ENCODE measurements at places on chromosomes 12 and 14.

DNA sequence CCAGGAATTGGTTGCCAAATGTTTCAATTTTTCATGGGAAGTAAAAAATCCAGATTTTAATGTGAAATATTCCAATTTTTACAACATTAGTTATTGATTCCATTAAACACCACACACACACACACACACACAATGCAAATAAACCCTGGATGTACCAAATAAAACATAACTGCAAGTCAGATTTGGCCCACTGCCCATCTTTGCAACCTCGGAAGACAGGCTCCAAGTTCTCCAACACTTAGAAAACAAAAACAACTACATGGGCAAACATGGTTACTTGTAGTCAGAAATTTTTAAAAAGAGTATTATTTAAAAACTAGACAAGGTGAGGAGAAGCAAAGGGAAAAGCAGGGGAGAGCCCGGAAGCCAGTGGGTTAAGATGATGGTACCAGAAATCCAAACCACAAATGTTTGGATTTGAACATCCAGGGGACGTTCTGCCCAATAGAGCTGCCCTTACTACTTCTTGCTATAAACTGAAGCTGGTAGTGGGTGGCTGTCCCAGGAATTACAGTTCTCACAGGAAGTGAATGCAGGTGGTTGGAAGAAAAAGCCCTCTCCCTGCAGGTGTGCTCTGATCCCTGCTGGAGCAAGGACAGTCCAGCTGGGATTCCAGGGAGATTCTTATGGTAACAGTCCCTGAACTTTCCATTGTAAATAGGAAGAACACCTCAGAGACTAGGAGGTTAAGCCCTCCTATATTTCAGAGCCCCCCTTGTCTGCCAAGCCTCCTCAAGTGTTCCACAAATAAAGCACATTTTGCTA lies 111.7 kb downstream of the SLC25A21 start:
- DNase-seq, result no peak

- no peak for DNase-seq
Observed at GRCh38 chr12:104026841-104027599, 23.0 kb downstream of the GLT8D2 start.

- DNase-seq, result peak; percentile 89
Observed at GRCh38 chr12:75660107-75660530, 148.7 kb upstream of the KRR1 start.

- peak; percentile 6 for DNase-seq
Observed at GRCh38 chr12:2645460-2645859, 149.3 kb upstream of the FKBP4 start.

DNA sequence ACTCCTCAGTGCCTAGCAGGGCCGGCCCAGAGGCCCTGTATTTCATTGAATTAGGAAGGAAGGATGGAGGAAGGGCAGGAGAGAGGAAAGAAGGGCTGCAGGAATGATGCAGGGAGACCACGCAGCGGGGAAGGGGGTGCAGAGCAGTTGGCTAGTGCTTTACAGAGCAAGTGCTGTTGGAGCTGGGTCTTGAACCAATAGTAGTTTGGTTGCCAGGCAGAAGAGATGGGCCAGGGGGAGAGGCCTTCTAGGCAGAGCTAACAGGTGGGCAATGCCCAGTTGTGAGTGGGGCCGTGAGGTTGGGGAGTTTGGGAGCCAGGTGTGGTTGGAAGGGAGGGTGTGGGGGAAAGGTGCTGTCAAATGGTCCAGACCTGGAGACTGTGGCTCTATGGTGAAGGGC lies 39.1 kb upstream of the SRSF5 start:
- no peak for DNase-seq

DNA sequence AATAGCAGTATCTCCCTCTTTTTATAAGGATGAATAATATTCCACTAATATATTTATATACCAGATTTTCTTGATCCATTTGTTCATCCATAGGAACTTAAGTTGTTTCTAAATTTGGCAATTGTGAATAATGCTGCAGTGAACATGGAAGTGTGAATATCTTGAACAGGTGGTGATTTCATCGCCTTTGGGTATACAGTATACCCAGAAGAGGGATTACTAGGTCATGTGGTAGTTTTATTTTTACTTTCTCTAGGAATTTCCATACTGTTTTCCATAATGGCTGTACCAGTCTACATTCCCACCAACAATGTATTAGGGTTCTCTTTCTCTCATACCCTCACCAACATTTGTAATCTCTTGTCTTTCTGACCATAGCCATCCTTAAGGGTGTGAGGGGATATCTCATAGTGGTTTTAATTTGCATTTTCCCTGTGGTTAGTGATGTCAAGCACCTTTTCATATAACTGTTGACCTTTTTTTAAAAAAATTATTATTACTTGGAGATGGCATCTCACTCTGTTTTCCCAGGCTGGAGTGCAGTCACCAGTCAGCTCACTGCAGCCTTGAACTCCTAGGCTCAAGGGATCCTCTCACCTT lies 20.5 kb downstream of the PPHLN1 start:
- DNase-seq, result no peak

DNA sequence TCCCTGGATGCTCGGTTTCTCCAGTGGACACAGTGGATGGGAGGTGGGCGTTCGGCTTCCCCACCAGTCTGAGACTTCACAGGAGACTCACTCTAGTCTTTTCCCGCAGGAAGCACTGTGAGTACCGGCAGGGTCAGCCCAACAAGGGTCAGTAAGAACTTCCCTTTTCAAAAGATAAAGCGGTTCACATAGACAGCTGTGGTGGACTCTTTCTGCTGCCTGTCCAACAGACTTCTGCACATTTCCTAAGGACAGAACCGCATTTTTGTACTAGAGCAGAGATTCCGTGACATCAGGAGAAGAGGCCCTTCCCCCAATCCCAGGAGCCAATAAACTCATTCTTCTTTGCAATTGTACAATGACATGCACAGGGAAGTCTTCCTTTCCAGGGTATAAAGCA lies 10.4 kb downstream of the LTBR start:
- DNase-seq, result no peak

Measured in M059J (cell line).